ENCODE measurements at places on chromosomes 1 and 21.

DNA sequence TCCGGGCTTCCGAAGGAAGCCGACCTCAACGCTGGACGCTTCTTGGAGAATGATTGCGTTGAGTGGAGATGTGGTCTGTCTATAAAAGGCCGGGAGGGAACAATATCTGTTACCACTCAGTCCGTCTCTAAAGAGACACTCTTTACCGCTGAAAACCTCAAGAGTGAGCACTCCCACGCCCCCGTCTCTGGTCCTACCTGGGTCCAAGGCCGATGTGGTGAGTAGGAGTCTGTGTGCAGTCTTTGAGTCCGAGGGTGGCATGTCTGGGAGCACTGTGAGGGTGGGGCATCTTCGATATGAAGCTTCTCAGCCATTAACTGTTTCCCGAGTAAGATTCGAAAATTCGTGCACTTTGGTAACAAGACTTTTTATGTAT, 576 bp downstream of the ZFP69 start:
- no peak for DNase-seq

DNA sequence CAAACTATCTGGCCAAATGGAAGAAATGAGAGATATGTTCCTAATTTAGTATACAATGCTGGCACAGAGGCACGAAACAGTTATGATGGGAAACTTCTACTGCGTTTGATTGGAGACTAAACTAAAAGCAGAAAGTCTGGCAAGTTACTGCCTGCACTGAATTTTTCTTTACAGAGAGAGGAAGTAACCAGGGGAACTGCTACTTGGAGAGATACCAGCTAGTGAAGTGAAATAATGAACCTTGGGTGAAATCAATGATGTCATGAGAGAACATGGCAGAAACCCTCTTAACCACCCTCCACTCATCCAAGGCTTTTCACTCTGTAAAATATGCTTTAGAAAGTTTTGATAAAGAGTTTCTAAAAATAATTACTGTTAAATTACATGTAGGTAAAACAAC, 29.3 kb downstream of the NIBAN1 start:
- no peak for DNase-seq

DNA sequence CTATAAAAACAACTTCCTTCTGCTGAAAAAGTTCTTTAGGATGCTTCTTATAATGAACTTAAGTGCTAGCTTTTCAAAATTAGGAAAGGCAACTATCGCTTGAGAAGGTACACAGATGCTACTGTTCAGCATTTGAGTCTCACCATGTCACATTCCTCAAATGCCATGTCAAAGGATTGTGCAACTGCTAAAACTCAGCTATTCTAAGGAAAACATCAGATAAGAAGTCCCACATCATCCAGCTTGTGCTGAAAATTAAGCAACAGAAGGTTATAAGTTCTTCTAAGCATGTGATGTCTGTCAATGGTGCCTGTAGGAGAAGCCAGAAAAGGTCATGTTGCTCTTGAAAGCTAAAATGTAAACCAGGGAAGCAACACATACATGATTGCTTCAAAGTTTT, 36.5 kb downstream of the MCOLN2 start:
- DNase-seq = no peak

GRCh38 chr1:72137656-72138055, 144.7 kb downstream of the NEGR1 start:
- DNase-seq = no peak

DNA sequence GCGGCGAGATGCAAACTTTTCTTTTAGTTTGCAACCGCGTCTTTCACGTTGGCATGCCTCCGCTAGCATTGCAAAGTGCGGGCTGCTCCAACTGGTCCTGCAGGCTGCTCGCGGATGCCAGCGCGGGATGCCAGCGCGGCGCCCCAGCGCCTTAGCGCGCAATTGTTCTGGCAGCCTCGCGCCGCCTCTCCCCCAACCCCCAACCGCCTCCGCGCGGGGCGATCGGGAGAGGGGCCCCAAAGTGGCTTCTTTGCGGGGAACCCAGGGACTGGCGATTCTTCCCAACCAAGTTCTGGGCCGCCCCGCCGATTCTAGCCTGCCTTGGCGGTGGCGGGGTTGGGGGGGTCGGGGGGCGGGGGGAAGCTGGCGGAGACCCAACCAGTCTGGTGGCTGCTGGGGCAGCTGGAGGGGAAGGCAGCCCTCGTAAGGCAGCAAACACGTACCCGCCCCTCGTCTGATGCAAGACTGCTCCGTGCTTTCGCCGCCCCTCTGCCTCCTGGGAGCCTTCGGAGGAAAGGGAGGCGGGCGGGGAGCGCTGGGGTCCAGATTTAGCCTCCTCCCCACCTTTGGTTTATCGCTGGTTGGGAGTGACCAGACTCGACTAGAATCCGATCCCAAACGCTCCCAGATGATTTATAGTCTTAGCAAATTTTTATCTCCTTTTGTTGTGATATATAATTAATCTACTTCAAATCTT, 756 bp downstream of the PHGDH start:
- peak; percentile 39 for DNase-seq

- no peak for DNase-seq
These were observed 13.0 kb downstream of the TM2D1 start for GRCh38 chr1:61711969-61712368.

- DNase-seq = no peak
These were observed 261.9 kb downstream of the HHIPL2 start for GRCh38 chr1:222286011-222286410.

- DNase-seq = no peak
These were observed 197.3 kb downstream of the MRPL39 start for GRCh38 chr21:25409978-25410377.

DNA sequence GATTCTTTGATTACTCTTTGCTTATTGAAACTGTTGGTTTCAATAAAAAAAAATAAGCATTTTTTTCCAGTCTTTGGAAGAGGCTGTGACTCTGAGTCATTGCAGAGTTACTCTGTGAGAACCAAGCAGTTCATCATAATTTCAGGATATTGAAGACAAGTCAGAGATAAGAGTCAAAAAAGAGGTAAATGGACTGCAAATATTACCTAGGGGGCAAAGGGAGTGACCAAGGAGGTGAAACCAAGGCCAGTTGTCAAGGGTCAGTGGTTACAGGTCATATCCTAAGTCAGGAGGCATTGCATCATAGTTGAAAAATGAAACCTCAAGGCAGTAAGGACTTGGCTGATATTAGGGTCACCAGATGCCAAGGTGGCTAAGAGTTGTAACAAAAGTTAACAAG, 597.1 kb upstream of the USP24 start:
- no peak for DNase-seq

Data from 8988T (cell line).